Activated T-cell treated with anti-CD3 and anti-CD28 coated beads for 4 hours (primary cell): ENCODE measurements at places on chromosomes 4 and X.

- no peak for DNase-seq
These were observed 29.7 kb downstream of the OFD1 start for GRCh38 chrX:13764281-13764680.

DNA sequence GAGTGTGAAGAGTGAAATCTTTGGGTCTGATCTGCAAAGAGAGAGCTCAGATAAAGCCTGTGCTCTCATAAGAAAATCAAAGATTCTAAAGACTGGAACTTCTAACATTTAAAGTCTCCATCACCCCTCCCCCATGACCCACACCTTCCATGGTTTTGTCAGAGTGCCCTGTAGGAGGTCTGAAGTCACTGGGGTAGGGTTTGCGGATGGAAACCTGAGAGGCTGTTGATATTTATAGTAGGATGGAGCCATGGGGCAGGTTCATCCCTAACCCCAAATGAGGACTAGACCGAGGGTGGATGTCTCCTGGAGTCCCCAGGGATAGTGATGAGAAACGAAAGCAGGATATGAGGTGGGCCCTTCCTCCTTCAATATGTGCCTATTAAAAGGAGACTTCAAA lies 28.4 kb upstream of the NLGN4X start:
- DNase-seq, result no peak

- no peak for DNase-seq
These were observed 102.9 kb downstream of the CLCN4 start for GRCh38 chrX:10259716-10260115.

DNA sequence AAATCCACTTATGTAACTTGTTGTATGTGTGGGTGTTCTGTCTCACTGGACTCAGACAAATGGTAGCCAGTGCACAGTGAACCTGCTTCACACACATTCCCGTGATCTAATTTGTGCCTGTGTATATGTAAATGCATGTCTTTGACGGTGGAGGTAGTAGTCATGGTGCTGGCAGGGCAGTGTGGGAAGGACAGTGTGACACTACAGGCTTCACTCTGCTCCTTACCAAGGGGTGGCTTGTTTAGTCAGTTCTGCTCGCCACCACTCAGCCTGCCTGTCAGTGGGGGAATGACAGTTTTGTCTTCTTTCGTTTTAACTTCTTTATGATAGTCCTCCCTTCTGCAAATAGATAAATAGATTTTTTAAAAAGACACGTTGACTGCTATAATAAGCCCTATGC lies 17.7 kb upstream of the PAQR3 start:
- no peak for DNase-seq

DNA sequence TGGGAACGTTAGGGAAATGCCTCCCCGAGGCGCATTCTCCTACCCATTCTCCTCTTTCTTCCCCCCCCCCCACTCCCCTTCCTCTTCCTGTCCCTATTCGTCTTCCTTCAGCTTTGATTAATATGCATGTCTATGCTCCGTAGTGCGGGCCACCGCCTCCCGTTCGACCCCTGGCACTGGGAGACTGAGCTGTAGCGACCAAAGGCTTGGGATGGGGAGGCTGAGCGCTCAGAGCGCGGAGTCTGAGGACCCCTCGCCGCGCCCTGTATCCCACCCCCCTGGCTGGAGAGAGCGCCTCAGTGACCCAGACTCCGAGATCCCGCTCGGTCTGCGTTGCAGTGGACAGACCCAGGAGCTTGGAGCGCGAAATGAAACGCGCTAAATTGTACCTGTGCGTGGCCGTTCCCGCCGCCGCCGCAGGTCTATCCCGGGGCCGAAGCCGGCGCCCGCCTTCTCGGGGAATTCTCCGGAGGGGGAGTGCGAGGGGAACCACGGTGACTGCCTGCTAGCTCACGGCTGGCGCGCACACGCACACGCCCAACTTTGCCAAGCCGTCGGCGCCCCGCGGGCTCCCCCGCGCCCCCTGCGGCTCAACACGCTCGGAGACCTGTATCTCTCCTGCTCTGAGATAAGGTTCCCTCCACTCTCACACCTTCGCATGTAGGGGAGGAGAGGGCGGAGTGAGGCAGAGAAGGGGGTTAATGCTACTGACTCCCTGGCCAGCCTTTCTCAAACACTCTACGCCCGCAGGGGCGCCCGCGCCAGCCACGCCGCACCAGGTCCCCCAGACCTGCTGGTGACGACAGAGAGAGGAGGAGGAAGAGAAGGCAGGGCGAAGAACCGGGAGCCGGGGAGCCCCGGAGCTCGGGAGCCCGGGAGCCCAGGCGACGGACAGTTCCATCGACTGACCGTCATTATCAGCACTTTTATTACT lies 1.5 kb upstream of the PTCHD1 start:
- no peak for DNase-seq

DNA sequence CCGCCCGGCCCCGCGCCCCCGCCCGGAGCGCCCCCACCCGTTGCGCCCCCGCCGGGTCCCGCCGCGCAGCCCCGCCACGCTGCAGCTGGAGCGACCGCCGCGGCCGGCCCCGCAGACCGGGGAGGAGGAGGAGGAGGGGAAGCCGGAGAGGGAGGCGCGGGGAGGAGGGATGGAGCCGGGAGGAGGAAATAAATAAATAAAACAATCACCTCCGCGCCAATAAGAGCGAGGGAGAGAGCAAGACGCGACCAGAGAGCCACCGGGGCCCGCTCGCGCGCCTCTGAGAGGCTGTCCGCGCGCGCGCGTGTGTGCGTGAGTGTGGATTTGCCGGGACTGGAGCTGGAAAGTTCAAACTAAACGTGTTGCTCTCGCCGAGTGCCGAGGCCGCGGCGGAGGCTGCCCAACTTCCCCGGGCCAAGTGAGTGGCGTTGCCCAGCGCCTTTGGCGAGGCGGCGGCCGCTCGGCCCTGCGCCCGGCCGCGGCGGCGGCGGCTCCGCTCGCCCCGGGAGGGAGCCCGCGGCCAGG lies 2184.4 kb upstream of the TENM3 start:
- DNase-seq, result no peak

DNA sequence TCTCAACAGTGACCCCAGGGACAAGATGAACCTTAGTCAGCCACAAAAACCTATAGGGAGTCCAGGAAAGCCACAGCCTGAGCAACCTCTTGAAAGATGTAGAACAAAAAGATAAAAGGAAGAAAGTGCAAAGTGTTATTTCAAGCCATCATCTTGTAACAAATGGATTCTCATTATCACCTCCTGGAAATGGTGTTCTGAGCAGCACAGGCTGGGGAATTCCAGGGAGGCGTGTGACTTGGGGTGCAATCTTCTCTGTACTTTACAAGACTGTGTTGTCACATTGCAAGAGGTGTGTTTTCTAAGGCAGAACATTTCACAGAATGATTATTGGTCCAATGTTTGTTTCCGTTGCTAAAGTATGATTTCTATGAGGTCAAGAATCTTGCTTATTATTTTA lies 214.0 kb downstream of the DHRSX start:
- no peak for DNase-seq

- DNase-seq, result no peak
These were observed 561.4 kb downstream of the ZIC3 start for GRCh38 chrX:138127314-138127713.

DNA sequence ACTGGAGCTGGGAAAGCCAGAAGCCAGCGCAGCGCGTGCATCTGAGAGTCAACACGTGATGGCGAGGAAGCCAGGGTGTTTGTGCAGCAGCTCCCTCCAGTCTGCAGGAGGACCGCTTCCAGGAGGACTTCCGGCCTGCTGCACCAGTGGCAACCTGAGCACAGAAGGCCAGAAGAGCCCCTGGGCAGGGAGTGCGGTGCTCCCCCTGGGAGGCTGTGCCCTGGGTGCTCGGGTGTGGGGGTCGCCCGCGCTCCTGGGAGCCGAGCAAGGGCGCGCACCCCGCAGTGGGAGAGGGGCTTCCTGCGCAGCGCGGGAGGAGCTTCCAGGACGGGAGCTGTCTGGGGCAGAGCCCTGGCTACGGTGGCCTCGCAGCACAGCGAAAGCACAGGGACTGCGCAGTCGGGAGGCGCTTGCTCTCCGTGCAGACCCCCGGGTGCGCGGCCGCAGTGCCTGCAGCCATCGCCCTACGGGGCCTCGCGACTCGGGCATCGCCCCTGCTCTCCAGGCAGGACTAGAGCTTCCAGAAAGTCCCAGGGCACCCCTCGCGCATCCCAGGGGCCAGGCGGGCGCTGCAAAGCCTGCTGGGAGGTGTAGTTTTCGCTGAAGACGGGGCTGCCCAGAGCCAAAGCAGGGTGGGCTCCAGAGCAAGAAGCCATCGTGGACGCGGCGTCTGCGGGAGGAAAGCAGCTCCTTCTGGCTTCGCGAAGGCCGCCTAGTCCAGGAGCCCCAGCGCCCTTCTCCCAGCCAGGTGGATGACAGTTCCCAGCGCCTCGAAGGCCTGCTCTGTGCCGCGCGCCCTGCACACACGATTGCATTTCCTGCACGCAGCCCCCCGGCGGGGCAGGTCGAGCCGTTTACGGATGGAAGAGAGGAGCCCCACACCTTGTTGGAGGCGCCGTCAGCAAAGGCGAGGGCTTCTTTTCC lies 24.1 kb upstream of the WFS1 start:
- no peak for DNase-seq

GRCh38 chr4:123976285-123976684 lies 579.7 kb downstream of the SPRY1 start:
- DNase-seq, result no peak

DNA sequence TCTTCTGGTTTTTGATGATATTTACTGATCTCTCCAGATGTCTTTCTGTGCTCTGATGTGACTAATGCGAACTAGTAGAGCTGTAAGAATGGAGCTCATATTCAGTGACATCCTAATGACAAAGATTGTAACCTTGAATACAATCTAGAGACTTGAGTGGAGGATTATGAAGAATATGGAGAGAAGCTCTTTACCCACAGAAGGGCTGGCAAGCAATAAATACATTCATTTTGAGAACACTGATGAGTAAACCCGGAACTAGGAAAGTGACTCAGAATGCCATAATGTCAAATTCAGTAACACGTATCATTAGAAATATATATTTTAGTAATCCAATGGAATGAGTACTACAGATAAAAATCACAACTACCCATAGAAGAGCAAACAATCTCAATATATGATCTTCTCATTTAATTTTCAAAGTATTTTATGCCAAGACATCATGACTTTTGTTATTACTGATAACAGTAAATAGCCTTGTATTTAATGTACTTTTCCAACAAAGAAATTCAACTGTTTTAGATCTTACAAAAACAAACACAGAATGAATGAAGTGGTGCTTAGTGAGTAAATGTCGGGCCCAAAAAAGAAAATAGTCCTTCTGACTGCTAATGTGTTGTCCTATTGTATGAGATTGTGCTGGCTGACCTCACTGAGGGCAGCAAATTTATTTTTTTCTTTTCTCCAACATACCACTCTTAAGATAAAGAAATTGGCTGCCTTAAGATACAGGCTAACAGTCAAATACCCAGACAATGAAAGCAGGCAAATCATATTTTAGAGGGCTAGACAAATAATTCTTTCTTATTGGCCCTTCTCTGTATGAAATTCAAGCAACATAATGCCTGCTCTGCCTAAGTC lies 49.2 kb upstream of the HDAC8 start:
- DNase-seq, result no peak

GRCh38 chr4:87375719-87376291 lies 15.2 kb downstream of the HSD17B11 start:
- DNase-seq, result no peak

- no peak for DNase-seq
These were observed 12.1 kb upstream of the TAPT1 start for GRCh38 chr4:16238327-16238726.

GRCh38 chr4:27836523-27836922 lies 975.9 kb downstream of the STIM2 start:
- no peak for DNase-seq

GRCh38 chrX:10966057-10966456 lies 145.1 kb upstream of the HCCS start:
- DNase-seq, result no peak
